ENCODE measurements at places on chromosomes 11 and 22.
A peak's percentile ranks its signal among the peaks of the same experiment; 100 is the strongest.

DNA sequence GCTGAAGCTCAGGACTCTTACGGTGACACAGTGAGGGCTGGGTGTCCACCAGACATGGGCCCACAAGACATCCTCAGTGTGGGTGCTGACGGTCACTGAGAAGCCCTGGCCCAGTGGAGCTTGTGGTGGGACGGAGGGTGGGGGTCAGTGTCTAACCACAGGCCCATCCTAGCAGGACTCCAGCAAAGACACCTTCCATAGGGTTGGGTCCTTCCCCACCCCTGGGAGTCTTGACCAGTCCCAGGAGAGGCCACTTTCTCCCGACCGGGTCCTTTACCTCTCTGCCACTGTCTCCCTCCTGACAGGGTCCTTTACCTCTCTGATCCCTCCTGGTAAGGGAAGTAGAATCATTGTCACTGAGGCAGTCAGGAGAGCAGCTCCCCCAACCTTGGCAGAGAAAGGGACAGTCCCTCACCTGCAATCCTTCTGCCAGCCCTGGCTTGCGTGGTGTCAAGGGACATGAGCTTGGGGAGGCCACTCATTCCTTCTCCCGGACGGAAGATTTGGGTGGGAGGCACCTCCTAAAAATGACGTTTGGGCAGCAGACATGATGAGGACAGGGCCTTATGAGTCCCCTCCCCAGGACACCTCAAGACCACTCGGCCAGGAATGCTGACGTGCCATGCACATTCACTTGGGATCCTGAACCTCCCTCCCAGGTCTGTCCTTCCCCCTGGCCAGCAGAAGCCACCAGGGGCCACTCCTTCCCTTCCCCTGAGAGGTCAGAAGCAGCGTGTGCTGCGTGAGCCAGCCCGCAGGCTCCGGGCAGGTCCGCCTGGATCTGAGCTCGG, 91.5 kb upstream of the FGF3 start:
- DNase-seq: no peak

GRCh38 chr11:65439331-65440181, 17.0 kb downstream of the NEAT1 start:
- DNase-seq: no peak

- DNase-seq: no peak
Observed at GRCh38 chr22:40498420-40499208, 128.2 kb downstream of the SGSM3 start.

- DNase-seq: no peak
Observed at GRCh38 chr11:64518928-64519327, 72.1 kb upstream of the SLC22A12 start.

- peak; percentile 39 for DNase-seq
Observed at GRCh38 chr11:48001438-48002021, 21.2 kb downstream of the PTPRJ start.

- DNase-seq: no peak
Observed at GRCh38 chr11:47413908-47414684, 5.7 kb downstream of the SLC39A13 start.

DNA sequence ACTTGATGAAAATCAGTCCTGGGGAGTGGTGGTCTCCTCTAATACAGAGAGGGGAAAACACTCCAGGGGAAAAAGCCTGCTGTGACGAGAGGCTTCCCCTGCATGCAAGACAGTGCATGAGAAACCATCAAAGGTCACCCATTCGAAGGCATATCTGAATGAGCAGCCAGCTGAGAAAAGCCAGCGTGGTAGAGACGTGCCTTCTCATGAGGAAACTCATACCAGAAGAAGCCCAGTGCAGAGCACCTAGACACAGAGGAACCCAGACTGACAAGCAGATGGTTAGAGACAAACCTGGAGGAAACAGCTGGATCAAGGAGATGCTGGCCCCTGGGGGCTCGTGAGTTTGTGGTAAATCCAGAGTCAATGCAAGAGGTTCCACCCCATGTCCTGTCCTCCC, 534.8 kb downstream of the BRD1 start:
- no peak for DNase-seq

DNA sequence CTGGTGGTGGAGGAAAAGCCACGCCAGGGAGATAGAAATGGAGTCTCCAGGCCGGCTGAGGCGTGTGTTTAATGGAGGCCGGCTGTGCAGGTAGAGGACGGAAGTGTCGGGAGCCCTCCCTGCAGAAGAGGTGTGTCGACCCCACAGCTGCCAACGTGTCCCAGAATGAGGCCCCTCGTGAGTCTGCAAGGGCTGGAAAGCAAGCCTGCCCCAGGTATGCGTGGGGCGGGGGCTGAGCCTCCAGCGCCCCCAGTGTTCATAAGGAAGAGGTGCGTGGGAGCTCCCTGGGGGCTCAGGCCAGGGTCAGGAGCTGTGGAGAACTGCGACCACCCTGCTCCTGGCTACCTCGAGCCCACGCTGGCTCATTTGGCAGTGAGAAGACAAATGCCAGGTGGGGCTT, 38.0 kb upstream of the JAM3 start:
- DNase-seq: no peak

DNA sequence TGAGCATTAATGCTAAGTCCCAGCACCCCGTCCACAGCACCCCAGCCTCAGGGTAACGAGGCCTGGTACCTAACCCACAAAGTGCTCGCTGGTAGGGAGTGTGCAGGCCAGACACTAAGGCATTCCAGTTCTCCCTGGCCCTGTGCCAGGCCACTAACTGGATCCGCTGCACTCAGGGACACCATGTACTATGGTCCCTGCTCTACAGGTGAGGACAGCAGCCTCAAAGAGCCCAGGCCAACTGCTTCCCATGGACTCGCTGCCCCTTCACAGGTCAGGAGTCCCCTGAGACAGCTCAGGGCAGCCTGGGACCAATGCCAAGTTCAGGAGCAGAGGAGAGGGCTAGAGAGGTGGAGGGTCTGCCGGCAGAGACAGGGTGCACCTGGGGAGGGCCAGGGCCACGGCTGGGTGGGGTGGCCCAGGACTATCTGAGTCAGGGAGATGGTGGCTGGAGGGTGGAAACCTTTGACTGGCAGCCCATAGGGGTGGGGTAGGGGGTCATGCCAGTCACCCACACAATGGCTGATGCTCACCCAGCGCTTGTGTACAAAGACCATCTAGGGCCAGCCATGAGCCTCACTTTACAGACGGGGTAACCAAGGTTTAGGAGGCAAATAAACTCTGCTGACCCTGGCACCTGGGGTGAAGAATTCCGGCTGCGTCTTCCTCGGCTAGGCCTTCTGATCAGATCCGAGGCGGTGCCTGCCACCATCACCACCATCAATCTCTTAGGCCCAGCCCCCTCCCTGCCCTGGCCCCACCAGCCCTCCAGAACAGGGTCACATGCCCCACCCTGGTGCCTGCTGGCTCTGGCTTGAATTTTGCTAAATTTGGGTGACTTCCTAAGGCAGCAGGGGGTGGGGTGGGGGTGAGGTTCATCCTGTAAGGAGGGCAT, 5.6 kb downstream of the OSBPL5 start:
- DNase-seq: no peak

- DNase-seq: no peak
Observed at GRCh38 chr22:20090730-20091240, 10.7 kb downstream of the DGCR8 start.

DNA sequence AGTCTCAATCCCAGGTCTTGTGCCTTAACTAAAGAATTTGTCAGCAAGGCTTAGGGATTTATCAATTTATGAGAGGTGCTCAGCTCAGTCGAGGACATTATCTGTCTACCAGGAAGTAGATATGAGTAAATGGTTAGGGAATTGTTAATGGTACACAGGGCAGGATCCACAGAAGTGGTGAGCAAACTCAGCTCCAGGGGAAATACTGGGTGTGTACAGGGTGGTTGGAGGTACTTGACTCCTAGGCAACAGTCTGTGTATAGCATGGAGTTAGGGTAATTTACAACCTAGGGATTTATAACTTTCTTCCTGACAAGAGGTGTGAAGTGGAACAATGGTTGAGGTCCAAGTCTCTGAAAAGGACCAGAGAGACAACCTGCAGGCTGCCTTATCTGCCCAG, 123.4 kb upstream of the OR9Q1 start:
- no peak for DNase-seq

DNA sequence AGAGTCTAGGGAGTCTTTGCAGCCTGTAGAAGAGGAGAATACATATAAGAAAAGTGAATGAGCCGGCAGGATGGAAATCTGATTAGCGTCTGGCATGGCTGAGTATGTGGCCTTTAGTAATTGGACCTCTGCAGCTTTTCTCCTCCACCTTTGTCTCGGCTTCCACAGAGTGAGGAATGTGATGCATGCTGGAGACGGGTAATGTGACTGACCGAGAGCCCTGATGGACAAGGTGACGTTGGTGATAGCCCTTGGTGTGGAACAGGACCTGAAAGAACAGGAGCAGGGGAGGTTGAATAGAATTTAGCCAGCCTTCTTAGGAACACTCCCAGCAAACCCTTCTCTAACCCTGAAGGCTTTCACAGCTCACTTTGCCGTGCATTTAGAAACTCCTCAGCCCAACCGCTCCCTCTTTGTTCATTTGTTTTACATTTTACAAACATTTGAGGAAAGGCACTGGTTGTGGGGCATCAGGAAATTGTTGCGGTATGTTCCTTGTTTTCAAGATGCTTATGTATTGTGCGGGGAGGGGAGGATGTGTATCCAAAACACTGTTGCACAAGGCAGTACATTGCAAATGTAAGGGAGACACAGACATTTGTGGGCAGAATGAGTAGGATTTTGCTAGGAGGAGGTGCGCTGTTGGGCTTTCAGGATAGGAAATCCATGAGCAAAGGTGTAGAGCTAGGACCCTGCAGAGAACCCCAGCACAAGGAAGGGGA, 6.9 kb downstream of the GTPBP1 start:
- no peak for DNase-seq

DNA sequence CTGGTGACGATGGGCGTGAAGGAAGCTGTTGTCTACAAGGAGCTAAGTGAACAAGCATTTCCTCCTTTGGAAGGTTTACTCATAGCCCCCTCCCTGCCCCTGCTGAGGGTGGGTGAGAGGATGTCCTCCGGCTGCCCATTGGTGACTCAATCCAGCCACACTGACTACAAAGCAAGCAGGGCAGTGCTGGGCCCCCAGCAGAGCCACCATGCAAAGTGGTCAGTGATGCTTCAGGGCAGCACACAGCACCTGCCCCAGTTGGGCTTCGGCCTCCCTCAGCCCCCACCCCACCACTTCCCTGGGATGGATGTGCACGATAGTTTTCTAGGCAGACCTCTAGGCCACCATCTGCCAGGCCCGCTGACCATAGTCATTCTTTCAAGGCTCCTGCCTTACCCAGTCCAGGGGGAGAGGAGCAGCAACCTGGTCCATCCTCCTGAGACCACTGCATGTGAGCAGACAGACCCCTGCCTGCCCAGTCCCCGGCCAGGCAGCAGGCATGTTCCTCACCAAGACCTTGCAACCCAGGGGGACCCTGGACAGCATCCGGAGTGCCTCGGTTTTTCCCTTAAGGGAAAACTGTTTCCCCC, 125.1 kb downstream of the BCR start:
- no peak for DNase-seq

DNA sequence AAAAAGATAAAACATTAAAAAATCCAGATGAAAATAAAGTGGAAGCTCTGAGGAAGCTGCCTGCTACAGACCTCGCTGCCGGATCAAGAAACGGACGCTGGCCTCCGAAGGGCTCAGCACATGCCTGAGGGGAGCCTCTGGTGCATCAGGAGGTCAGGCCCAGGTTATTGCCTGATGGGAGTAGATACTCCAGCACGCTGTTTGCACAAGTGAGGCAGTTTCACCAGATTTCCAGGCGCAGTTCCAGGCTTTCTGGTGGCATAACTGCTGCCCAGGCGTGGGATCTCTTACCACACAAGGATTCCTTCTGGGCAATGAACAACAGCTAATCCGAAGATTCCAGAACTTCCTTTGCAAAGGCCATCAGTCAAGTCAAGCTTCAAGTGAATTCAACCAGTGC, 154.2 kb downstream of the MPPED1 start:
- no peak for DNase-seq

- no peak for DNase-seq
Observed at GRCh38 chr11:70364745-70365543, 33.4 kb upstream of the CTTN start.

DNA sequence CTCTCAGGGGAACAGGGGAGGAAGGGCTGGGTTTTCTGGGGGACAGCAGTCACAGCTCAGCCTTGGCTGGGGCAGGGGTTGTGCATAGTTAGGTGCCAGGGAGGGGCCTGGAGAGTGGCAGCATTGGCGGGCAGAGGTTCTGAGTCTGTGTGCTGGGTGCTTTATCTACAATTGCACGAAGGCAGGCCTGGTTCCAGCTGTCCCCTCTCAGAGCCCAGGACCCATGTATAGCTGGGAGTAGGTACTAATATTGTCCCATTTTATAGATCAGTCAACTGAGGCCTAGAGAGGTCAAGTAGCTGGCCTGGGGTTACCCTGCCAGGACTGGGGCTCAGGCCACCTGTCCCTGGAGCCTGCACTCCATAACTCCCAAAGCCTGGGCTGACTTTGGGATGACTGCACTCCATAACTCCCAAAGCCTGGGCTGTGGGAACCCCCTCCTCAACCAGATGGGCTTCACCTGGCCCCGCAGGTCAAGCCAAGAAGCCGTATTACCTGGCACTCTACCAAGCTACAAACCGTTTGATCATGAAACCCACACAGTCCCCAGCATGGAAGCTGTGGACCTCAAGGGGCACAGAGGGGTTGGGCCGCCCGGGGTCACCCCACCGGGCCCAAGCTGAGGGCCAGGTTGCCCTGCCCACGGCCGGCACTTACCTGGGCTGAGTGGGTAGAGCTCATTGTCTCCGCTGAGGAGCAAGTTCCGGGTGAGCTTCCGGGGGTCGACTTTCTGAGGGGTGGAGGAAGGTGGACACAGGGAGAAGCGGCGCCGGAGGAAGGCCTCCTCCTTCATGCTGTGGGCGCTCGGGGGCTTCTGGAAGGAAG, 36.5 kb downstream of the OSBPL5 start:
- DNase-seq: no peak

DNA sequence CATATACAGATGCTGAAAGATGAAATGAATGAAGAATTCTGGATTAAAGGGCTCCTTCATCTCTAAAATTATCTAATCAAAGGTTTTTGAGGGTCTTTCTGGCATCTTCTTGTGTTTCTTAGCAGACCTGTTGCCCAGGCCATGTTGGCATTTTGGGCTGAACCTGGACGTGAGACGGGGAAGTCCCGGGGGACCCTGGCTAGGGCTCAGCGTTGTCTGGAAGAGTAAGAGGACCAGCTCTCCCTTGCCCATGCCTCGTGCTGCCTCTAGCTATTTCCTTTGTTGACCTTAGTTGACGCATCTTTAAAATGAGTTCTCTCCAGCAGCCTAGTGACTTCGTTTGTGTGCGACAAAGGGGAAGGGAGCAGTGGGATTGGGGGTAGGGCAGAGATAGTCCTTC, 152.2 kb downstream of the ST3GAL4 start:
- DNase-seq: no peak

- no peak for DNase-seq
Observed at GRCh38 chr11:69215784-69216415, 60.2 kb downstream of the SMIM38 start.

GRCh38 chr11:35096723-35097122, 42.2 kb upstream of the CD44 start:
- no peak for DNase-seq

Data from GM13976 (cell line).